ENCODE measurements at places on chromosomes 7 and 10.

DNA sequence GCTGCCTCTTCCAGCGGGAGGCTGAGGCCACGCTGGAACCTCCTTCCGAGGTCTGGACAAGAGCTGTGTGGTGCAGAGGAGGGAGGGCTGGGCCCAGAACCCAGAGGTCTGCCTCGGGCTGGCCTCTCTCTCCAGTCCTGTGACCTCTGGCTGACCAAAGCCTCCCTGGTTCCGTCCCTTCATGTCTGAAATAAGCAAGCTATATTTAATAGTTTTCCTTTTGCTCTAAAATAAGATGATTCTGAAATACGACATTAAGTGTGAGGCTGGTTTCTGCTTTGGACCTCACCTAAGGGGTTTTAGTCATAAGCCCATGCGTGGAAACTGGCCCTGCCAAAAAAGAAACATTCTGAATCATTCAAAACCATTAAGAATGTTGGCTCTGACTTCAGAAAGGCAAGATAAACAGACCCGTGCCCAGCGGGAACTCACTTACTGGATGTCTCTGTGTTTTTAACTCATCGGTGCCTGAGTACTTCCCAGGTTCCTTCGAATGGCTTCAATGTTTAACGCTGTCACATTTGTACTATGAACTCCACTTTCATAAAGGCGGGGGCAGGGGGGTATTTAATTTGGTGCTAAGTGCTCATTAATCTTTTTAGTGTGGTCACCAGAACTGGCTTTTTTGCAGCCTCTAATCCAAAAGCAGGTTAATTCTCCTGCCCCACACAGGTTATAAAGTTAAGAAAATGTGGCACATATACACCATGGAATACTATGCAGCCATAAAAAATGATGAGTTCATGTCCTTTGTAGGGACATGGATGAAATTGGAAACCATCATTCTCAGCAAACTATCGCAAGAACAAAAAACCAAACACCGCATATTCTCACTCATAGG lies 157.5 kb upstream of the KLF14 start:
- no peak for DNase-seq

DNA sequence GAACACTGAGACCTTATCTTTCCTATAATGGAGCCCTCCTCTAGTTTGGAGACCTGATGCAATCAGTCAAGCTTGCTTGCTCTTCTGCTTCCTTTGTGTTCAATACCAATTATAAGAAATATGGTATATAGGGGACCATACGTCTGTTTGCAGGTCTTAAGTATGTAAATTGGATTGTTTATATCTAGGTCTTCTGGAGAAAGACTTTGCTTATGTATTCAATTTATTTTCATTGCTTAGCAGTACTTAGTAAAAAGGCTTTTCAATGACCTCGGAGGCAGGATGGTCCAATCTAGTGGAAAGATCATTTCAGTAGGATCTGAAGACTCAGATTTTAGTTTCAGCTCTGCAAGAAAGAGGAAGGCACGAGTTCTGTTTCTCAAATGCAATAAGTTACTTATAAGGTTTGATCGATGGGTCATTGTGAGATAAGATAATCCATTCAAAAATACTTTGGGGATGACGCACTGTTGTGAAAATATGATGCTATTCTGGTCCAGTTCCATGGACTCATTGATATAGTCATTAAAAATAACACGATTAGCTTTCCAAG lies 571.6 kb downstream of the SH2D4B start:
- no peak for DNase-seq

DNA sequence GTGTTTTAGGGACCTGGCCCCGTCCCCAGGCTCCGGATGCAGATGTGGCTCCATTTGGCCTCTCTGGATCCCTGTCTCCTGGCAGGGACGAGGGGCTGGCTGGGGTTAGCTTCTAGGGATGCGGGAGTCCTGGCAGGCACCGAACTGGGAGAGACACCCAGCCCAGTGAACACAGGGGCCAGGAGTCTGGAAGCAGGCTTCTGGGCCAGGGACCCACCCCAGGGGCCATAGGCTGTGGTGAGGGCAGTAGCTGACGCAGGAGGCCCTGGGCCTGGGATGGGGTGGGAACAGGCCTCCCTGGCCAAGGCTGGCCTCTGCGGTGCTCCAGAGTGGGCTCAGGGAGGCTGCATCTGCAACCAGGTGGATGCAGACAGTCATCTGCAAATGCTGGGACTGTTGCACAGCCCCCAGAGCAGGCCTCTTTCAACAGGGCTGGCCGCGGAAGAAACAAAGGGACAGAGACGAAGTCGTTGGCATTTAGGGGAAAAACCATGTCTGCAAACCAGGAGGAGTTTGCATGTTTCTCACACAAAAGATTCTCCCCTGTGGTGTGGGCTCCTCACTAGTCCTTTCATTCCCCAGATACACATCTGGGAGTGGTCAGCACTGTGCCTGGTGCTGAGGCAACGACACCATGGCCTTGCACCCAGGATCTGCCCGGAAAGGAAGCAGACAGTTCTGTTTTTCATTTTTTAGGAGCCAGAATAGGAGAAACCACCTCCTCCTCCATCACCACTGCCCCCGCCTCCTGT lies 36.4 kb upstream of the ZNF488 start:
- DNase-seq: no peak

DNA sequence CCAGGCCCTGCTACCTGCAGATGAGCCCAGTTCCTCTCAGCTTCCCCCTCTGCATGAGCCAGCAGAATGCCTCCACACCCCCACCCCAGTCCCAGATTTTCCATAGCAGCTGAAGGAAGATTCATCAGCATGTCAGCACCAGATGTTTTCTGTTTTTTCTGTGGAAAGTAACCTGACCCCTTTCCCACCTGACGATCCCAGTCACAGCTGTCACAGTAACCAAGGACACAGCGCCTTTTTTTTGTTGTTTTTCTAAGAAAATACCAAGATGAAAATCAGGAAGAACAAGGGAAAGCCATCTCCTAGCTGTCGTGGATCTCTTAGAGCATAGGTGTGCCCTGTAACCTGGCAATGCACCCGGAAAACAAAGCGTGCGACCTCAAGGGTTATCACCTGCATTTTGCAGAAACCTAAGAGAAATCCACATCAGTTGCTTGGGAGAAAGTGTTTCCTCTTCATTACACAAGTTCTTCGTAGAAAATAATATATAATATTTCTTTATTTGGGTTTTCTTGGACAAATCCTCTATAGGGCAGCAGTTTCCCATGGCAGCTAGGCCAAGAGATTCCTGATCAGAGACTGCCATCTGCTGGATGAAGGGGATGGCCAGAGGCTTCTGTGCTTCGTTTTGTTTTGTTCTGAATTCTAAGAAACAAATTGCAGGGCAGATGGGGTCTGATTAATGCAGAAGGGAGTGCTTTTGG lies 401.9 kb downstream of the TNS3 start:
- DNase-seq: peak; percentile 16

- no peak for DNase-seq
These were observed 270.5 kb upstream of the PODXL start for GRCh38 chr7:131826960-131827359.
